Mucosa of gallbladder (tissue), 1 donor: ENCODE measurements at places on chromosomes 12 and 14. TPM values are rescaled to one million over a fixed set of nuclear protein-coding genes. Genes with fewer than 3 reads are reported as not detected.

DNA sequence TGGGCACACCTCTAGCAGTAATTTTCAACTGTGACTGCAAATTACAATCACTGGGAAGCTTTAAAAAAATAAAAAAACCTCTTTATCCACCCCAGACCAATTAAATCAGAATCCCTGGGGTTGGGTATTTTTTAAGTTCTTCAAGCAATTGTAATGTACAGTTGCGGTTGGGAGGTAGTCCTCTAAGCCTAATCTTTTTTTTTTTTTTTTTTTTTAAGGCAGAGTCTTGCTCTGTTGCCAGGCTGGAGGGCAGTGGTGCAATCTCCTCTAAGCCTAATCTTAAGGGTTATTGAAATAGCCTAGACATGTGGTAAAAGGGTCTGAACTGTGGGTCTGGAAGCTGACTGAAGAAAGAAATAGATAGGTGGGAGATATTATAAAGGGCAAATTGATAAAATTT lies 230.5 kb downstream of the AKAP6 start:
- DNase-seq, result no peak

GRCh38 chr12:47894652-47895051 lies 10.1 kb downstream of the VDR start:
- no peak for DNase-seq

GRCh38 chr14:36502558-36503508 lies 17.2 kb downstream of the NKX2-1 start:
- no peak for DNase-seq

Gene LRP1-AS
- not detected for total RNA-seq

Gene PRKD1
- 20.3 TPM for total RNA-seq
